ENCODE measurements at places on chromosomes 1 and 21. TPM values are rescaled to one million over a fixed set of nuclear protein-coding genes. Genes with fewer than 3 reads are reported as not detected.

The CR1L gene
- total RNA-seq = 12.5 TPM

The SLC16A4 gene
- 0.30 TPM for total RNA-seq

The TDRD10 gene
- total RNA-seq = 0.09 TPM

The S100B gene
- total RNA-seq = 0.34 TPM

The TARBP1 gene
- total RNA-seq = 24.0 TPM

The RASSF5 gene
- 1.7 TPM for total RNA-seq

The KIAA1614 gene
- total RNA-seq = 3.3 TPM

The RPE65 gene
- not detected for total RNA-seq

The SFN gene
- 14.3 TPM for total RNA-seq

The ALDH9A1 gene
- 51.6 TPM for total RNA-seq

The FAM76A gene
- 14.5 TPM for total RNA-seq

The ADAMTS1 gene
- 16.9 TPM for total RNA-seq

The TTC39A gene
- 8.4 TPM for total RNA-seq

The IL24 gene
- total RNA-seq = not detected

The PCP4L1 gene
- total RNA-seq = 0.92 TPM

The CD2 gene
- total RNA-seq = 0.44 TPM

The DPT gene
- 0.11 TPM for total RNA-seq

The HHIPL2 gene
- total RNA-seq = 0.14 TPM

The FCGR2B gene
- 0.11 TPM for total RNA-seq

The NTMT2 gene
- total RNA-seq = 0.44 TPM

DNA sequence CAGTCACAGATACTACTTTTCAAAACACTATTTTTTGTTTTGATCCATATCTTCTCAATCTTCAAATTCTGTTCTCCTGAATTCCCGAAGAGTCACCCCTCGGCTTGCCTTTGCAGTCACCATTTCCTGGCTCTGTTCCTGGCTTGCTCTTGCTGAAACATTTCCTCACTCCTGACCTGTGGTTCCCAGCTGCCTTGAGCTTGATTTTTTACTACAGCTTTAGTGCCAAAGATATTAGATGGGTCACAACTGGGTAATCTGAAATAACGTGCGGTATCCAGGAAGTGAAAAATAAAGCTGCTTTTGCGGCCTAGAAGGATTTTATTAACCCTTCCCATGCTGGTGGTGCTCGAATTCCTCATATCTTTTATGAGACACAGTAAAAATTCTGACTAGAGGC, 318.8 kb downstream of the PCP4 start:
- DNase-seq = no peak

DNA sequence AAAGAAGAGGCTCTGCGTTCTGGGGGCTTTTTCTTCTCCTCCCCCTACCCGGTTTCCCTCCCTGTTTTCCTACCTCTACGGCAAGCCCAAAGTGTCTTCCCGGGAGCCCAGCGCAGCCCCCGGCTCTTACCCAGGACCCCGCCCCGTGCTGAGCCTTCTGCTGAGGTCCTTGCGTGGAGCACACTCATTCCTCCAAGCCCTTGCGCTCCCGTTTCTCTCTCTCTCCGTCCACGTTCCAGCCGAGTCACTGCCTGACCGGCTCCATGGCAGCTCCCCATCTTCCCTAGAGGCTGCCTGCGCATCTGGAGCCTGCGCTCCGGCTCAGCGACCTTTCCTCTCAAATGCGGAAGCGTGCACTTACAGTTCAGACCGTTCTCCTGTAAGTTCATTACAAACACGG, 24.9 kb upstream of the PDXK start:
- DNase-seq = no peak

DNA sequence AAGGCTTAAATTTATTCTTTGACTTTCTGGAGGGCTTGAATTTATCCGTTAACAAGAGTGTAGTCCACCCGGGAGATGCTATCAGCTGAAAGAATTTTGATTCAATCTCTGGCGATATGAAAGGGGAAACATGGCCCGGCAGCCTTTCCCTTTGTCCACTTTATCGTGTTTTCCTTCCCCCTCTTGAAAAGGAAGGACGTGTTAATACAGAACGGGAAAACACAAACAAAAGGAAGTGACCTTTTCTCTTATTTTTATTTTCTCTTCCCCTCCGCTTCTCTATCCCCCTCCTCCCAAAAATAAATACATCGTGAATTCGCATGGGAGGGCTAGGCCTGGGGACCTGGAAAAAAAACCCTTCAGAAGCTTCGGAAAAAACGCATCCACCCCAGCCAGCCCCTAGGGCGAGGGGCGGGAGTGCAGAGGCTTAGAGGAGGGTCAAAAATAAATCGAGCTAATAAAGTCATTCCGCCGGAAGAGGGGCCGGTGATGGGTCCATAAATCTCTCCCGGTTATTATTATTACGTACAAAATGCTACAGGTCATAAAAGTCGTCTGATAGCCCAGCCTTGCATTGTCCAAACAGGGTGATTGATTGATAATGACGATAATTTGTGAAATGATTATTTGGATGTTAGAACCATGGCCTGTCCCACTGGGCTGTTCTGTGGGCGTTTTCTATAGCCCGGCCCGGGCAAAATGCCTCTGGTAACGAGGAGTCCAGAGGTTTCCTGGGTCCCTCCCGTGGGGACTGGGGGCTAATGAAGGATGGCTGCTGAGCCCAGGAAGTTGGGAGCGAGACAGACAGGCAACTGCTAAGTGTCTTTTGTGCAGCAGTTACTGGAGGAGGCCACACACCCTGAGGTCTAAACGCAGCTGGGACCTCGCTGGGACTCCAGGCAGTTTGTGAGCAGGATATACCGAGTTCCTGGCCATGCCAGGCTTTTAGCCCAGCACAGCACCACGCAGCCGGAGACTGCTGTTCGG, 179.4 kb downstream of the PRDM16 start:
- DNase-seq = no peak

GRCh38 chr1:59499943-59500569, 203.2 kb downstream of the FGGY start:
- no peak for DNase-seq

- DNase-seq = no peak
Measured at GRCh38 chr1:235923466-235924021, 56.8 kb upstream of the LYST start.

DNA sequence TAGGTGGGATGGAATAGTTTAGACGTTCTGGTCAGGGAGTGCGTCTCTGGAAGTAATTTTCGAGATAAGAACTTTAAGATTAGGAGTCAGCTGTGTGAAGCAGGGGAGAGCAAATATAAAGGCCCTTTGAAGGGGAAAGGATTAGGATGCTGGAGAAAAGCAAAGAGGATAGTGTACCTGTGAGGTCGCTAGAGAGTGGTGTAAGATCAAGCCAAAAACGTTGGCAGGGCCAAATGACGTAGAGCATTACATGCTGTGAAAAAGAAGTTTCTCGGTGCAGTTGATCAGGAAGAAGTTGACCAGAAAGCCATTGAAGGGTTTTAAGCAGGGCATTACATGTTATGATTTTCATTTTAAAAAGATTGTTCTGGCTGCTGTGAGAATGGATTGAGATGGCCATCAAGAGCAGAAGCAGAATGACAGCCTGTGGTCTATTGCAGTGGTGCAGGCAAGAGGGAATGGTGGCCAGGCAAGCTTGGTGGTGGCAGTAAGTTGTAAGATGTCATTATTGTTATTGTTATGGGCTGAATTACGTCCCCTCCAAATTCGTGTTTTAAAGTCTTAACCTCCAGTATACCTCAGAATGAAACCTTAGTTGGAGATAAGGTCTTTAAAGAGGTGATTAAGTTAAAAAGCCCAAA, 113.6 kb upstream of the KIF26B start:
- DNase-seq = no peak

- no peak for DNase-seq
Measured at GRCh38 chr1:85102479-85102878, 54.2 kb upstream of the MCOLN3 start.

GRCh38 chr1:114545315-114545714, 34.3 kb upstream of the TRIM33 start:
- no peak for DNase-seq

- peak; percentile 79 for DNase-seq
Measured at GRCh38 chr1:26190373-26190987, at the start of gene CATSPER4. CATSPER4 (plus strand) TSS chr1:26190602; CDS start chr1:26190628, 26 bp downstream.

DNA sequence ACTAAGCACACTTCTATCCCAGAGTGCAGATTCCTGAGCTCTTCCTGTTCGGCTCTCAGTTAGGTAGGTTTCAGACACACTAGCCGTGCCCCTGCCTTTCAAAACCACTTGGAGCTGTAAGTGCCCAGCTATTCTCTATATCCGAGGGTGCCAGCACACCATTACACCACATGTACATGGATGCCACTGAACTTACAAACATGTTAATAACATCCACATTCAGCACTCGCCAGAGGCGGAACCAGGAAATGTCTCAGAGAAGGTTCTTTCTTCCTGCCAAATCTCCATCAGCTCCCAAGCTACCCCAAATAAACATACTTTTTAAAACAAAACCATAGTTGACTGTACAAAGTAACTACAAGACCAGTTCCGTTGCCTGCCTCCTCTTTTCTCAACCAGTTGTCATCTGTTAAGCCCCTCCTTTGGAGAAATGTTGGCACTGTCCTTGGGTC, 78.4 kb upstream of the CTTNBP2NL start:
- no peak for DNase-seq

GRCh38 chr1:181185461-181185860, 97.0 kb downstream of the IER5 start:
- no peak for DNase-seq

- DNase-seq = no peak
Measured at GRCh38 chr21:15355066-15355465, 290.3 kb upstream of the NRIP1 start.

DNA sequence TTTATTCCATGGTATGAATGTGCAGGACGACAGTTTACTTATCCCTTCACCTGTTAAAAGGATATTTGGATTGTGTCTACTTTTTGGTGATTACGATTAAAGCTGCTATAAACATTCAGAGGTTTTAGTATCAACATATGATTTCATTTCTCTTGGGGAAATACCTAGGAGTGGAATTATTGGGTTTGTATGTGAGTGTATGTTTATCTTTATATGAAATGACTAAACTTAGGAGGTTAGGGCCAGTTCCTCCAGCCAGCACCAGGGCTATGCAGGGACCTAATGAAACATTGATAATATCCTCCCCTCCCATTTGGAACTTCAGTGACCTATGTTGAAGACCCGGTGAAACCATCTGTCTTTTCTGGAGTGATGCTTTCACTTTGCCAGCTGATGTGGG, 13.8 kb downstream of the TMEM51 start:
- DNase-seq = no peak

GRCh38 chr1:35014486-35014885, 17.3 kb downstream of the ZMYM6 start:
- DNase-seq = no peak

GRCh38 chr1:6185635-6186382, 5.7 kb upstream of the CHD5 start:
- DNase-seq = peak; percentile 62

- no peak for DNase-seq
Measured at GRCh38 chr1:74681449-74681848, 7.9 kb upstream of the ERICH3 start.

- no peak for DNase-seq
Measured at GRCh38 chr1:242023805-242024204, 24.9 kb upstream of the MAP1LC3C start.

- DNase-seq = no peak
Measured at GRCh38 chr1:229897501-229897900, 169.5 kb upstream of the GALNT2 start.

DNA sequence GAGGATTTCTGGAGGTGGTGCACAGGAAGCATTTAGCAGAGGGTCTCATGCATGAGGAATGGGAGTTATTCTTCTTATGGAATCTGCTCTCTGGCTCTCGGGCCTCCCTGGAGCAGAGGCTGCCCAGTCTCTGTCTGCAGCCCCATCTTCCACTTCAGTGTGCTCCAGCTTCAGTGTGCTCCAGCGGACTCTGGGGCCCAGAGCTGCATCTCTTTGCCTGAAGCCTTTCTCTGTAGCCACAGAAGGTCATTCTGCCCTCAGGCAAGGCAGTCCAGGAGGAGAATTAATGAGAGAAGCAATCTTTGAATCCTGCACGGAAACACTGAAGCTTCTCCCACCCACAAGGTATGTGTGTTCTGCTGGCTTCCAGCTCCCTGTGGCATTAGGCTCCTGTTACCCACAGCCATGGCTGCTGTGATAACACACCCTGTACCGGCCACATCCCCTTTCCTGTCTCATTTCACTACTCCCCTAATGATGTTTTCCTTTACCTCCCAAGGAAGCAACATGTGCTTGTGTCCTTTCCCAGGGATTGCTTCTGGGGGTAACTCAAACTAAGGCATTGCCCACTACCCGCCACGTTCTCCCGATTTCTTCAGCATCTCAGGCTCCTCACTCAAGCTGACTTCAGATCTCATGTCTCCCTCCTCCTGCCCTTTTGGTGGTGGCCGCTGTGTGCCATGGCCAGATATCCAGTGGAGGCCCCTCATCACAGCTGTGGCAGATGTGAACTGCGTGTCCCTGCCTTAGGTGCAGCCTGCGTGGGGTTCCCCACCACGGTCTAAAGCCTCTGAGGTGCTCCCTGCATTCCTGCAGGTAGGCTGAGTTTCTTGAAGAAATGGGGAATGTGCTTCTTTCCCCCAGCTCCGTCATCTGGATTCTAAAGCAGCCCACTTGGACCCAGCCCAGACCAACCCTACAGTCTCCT, 181.2 kb upstream of the GALNT2 start:
- no peak for DNase-seq

GRCh38 chr1:23527366-23527765, 3.7 kb downstream of the E2F2 start:
- DNase-seq = no peak

All from WTC11 (cell line).